HT1080 (cell line): ENCODE measurements at places on chromosomes 2 and 18.

GRCh38 chr2:191922736-191923651, 76.1 kb upstream of the CAVIN2 start:
- no peak for DNase-seq

- DNase-seq = no peak
Measured at GRCh38 chr18:1965016-1965415, 606.3 kb downstream of the METTL4 start.

DNA sequence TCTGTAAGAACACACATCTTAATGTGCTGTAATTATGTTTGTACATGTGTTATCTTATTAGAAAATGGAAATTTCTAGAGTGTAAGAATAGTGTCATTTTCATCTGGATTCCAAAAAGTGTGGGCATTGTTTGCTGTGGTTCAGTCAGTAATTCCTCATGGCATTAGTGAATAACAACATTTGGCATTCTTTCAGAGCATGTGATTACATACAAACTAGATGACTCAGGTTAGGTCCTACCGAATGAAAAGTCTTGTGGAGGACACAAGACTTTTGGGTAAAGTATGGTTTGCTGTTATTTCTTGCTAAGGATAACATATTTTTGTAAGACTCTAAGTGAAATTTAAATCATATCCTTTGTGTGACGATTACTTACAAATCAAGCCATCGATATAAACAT, 593.1 kb upstream of the NRXN1 start:
- DNase-seq = peak; percentile 56

DNA sequence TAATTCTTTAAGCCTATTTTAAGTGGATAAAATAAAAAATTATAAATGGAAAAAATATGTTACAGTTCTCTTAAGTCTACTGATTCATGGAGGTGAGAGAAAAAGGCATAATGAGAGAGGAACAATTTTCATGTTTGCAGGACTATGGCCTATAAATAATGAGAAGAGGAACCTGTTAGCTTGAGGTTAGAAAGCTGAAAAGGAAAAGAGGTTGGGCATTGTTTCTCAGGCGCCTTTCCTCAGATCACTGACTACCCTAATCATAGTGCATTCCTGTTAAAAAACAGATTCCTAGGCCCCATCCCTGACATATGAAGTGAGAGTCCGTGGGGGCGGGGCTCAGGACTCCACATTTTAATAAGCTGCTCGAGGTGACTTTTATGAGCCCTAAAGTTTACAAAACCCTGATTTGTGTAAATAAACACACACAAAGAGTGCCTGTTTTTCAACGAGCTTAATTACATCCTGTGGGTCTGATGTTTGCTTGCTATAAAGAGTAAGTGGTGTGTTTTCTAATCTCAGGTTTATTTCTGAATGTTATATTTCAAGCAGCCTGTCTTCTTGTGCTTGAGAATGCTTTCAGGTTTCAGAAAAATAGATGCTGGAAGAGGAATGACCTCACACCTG, 335.5 kb downstream of the CLIP4 start:
- DNase-seq = no peak

GRCh38 chr2:178592655-178593054, 112.4 kb downstream of the PLEKHA3 start:
- peak; percentile 32 for DNase-seq

GRCh38 chr18:59140302-59140885, 710 bp downstream of the SEC11C start:
- DNase-seq = peak; percentile 26

DNA sequence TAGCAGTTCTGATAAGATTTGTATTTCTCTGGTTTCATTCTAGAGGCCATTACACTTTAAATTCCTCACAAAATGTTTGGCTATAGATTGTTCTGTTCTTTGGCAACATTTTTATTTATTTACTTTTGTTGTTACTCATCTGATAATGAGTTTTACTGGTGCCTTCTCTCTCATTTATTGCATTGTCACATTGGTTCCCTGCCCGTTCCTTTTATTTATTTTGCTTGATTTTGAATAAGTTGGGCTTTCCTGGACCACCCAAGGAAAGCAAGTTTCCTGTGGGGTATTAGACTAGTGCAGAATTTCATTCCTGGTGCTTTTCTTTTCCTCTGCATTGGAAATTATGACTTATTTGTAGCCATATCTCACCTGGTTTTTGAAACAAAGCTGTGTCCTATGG, 232.0 kb downstream of the SOCS6 start:
- no peak for DNase-seq

GRCh38 chr2:37654419-37654818, 17.0 kb downstream of the CDC42EP3 start:
- DNase-seq = no peak

DNA sequence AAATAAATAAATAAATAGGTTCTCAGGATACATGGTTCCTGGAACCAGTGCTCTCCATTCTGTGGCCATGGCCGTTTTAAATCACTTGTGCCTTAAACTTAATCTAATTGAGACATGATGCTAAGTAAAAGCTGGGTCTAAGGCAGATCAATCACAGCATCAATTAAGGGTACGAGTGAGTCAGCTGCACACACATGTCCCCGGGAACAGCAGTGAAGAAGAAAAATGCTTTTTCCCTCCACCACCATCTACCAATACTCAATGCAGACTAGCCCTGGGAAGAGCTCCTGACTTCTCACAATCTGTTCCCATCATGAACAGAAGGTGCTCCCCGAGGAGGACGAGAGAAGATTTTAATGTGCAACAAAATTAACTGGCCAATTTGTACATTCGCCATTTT, 6.8 kb upstream of the CHMP1B start:
- no peak for DNase-seq

GRCh38 chr18:12057419-12058039, 36.1 kb upstream of the ANKRD62 start:
- DNase-seq = no peak
